ENCODE measurements at places on chromosomes 1 and 21.

DNA sequence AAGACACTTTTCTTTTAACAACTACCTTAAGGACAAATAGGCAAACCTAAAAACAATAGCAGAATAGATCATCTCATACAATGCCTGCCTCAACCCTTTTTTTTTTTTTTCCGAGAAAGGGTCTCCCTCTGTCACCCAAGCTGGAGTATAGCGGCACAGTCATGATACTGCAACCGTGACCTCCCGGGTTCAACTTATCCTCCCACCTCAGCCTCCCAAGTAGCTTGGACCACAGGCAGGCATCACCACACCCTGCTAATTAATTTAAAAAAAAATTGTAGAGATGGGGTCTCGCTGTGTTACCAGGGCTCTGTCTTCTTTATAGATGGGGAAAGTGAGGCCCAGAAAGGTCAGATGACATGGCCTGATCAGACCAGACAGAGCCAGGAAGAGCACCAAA lies 7.9 kb downstream of the SH3BGRL3 start:
- no peak for DNase-seq

DNA sequence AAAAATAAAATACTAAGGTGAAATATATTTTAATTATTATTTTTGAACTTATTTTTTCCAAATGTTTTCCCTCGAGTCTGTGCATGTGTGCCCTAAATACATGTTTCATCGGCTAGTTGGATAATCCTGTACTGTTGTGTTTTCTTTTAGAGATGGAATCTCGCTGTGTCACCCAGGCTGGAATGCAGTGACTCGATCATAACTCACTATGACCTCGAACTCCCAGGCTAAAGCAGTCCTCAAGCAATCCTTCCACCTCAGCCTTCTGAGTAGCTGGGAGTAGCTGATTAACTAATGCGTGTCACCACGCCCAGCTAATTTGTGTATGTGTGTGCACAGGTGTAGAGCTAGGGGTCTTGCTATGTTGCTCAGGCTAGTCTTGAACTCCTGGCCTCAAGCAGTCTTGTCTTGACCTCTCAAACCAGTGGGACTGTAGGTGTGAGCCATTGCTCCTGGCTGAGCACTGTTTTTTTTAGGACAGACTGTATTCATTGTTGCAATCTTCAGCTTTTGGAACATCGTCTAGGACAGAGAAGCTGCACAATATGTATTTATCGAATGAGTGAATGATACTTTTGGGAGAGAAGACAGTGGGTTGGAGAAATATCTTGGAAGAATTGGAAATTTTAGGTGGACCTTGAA lies 4.8 kb upstream of the TMCO1 start:
- no peak for DNase-seq

GRCh38 chr1:10495952-10496351 lies 21.2 kb downstream of the PEX14 start:
- DNase-seq, result no peak

GRCh38 chr1:200233393-200233792 lies 176.4 kb downstream of the ZNF281 start:
- no peak for DNase-seq

DNA sequence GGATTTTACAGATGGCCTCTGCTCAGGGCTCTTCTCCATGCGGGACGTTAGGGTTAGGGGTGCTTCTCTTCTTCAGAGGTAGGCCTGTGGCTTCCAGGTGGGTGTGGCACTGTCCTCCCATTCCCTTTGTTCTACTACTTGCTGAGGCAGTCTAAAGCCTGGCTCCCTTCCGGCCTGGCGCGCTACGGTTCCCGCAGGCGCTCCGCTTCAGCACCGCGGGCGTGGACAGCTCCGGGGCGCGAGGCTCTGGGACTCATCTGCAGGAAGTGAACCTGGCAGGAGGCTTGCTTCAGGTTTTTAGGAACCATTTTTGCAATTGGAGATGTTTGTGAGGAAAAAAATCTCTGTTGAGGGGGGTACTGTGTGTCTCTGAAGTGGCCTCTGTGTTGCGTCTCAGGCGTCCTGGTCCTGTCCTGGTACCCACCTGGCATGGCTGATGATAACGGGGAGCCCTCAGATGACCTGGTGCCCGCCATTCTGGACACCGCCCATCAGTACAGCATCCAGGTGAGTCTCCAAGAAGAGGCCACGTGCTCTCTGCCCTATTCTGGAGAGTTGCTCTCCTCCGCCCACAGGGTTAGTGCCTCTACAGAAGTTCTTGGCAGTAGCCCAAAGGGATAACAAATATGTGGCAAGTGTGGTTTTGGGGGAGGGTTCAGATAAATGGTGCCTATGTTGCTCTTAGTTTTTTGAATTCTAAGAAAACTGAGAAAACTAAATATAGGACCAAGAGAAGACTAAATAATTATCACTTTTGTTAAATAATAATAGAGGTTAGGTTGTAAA lies 1.9 kb downstream of the MANEAL start:
- DNase-seq, result peak; percentile 79

GRCh38 chr1:34408011-34408410 lies 231.3 kb downstream of the C1orf94 start:
- DNase-seq, result no peak

- peak; percentile 83 for DNase-seq
Measured at GRCh38 chr1:35202048-35202719, 9.2 kb upstream of the SFPQ start.

Measured in small intestine (tissue), 16 donors.